ENCODE measurements at places on chromosomes 7 and 10. TPM values are rescaled to one million over a fixed set of nuclear protein-coding genes. Genes with fewer than 3 reads are reported as not detected.

WDR86 gene
- total RNA-seq: not detected

PAX4 gene
- not detected for total RNA-seq

GRCh38 chr7:596819-597182 is 77.2 kb upstream of the PDGFA start:
- DNase-seq: no peak

GRCh38 chr10:121524157-121524817 is 74.0 kb downstream of the FGFR2 start:
- no peak for DNase-seq

DNA sequence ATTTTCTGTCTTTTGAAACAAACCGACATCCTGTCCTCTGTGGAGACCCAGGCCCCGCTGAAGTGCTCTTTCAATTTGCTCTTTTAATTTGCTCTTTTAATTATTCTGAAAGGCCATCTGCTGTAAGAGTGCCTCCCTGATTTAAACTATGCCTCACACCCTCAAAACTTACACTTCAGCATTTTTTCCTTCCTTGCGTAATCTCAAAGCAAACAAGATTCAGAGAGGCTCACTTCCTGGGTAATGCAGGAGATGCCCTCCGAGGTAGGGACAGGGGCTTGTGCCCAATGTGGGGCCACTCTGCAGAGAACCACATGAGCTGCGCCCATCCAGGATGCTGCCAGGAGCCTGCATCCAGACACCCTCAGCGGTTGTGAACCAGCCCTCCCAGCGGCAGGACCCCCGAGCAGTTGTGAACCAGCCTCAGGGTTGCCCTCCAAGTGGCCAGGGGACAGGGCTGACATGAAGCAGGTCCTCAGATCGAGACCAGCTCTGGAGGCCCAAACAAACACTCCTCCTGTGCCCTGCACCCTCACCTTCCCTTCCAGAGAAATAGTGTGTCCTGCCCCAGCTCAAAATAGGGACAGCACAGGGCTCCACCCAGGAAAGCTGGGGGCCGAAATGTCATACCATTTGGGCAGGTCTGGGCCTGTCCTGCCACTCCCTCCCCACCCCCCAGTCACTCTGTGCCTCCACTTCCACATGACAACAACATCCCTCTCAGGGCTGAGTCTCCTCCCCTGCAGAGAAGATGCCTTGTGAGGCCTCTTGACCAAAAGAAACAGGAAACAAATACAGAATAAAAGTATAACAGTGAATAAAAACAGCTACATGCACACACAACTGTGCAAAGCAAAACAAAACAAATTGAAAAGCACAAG is 190.4 kb downstream of the PTPRN2 start:
- DNase-seq: no peak

DNA sequence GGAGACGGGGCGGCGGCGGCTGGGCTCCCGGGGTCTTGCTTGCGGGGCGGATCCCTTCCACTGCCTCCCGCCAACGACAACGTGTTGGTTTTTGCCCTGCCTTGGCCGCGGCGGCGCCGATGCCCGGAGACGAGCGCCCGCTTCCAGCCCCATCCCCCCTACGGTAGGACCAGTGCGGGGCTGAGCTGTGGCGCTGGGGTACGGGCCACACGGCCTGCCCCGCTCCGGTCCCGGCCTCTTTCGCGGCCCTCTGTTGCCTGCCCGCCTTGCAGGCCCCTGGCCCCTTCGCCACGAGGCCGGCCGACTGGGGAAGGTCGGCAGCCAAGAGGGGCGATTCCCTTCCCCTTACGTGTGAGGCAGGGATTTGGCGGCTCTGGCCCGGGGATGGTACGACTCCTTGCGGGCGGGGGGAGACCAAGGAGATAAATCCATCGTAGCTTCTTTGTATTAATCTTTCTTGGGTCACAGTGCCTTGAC is 488 bp downstream of the EIF4H start:
- peak; percentile 55 for DNase-seq

- DNase-seq: no peak
Observed at GRCh38 chr10:70477661-70478162, 855 bp upstream of the PALD1 start.

Data from MG63 (cell line).